ENCODE measurements at places on chromosomes 1 and 21.

GRCh38 chr1:1778663-1779319 is 521 bp upstream of the NADK start:
- peak; percentile 83 for DNase-seq

DNA sequence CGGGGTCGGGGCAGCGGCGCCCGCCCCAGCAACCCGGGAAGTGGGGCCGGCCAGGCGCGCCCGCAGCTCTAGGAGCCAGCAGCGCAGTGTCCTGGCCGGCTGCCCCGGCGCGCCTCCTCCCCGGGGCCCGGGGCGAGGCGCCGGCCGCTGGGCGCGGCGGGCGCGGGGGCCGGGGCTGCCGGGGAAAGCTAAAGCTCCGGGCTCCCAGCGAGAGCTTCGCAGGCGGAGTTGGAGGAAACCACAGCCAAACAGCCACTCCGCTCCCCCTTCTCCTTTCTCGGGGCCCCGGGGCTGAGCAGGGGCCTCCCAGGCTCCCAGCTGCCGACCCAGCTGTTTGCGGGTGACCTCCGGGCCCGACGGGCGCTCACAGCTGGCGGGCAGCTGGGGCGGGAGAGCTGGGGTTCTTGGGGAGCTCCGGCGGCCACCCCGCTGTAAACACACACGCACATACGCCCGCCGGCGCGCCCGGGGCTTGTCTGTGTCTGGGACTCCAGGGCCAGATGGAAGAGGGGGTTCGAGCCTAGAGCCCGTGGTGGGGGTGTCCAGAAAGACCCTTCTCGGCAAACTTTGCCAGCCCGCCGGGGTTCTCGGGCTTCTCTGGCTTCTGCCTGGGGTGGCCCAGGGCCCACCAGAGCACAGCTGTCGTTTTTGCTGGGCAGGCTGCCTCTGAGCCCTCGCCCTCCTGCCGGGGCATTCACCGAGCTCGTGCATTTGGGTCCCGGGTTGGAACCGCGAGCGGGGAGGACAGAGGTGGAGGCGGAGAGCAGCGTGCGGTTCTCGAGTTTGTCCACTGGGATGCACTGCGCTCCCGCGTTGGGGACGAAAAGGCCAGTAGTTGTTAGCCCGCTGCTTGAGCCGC is 1.5 kb downstream of the AJAP1 start:
- peak; percentile 62 for DNase-seq

DNA sequence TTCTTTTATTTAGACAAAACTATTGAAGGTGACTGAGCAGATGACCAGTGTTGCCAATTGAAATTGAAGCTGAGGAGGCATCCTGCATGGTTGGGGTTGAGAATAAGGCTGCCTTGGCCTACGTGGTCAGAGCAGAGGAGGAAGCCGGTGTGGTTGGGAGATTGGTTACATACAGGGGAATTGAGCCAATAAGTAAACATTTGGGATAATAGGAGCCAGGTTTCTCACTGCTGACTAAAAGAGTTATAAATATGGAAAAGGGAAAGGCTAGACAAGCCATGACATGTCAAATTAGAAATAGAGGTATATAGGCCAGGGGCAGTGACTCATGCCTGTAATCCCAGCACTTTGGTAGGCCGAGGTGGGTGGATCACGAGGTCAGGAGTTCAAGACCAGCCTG is 15.8 kb downstream of the SNX7 start:
- DNase-seq, result no peak

- no peak for DNase-seq
Measured at GRCh38 chr1:202553560-202554038, 156.7 kb downstream of the SYT2 start.

- no peak for DNase-seq
Measured at GRCh38 chr1:199101635-199102034, 462.8 kb downstream of the PTPRC start.

DNA sequence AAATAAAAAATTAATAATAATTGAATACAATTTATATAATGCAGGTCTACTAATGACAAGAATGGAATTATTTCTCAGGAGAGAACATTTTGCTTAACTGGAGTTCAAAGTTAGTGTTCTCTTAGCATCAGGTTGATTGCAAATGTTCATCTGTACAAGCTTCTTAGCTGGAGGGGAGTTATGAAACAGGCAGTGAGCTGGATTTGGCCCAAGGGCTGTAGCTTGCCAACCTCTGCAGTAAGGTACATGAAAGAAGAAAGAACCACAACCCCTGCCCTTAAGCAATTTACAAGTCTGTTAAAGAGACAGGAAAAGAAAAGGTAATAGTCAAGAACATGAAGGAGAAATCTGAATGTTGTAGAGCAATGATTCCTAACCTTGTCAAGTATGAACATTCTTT is 17.0 kb downstream of the LPGAT1 start:
- peak; percentile 31 for DNase-seq

DNA sequence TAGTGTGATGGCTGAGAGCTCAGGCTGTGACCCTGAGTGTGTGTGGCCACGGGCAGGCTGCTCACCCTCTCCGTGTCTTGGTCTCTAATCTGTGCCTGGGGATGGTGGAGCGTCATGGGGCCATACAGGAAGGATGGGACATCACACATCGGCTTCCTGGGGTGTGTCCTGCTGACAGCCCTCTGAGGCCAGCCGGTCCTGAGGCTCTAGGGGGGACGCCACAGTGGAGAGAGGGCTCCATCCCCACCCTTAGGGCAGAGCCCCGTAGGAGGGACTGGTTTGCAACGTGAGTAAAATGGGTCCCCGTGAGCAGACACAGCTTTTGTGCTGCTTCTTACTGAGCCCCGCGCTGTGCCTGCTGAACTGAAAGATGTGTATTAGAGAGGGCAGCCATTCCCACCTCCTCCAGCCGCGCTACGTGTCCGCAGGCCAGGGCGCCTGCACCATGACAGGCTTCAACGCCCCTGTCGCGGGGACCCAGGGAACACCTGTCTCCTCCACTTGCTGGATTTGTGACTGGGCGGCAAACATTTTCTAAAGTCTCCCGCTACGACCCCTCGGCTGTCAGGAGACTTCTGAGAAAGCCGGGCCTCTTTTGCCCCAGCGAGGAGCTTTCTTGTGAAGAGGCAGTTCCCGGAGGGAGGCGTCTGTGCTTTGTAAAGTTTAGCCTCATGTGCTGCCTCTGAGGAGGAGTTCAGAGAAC is 8.1 kb downstream of the COL18A1 start:
- no peak for DNase-seq

- no peak for DNase-seq
Measured at GRCh38 chr1:182142621-182143020, 81.1 kb upstream of the ZNF648 start.

DNA sequence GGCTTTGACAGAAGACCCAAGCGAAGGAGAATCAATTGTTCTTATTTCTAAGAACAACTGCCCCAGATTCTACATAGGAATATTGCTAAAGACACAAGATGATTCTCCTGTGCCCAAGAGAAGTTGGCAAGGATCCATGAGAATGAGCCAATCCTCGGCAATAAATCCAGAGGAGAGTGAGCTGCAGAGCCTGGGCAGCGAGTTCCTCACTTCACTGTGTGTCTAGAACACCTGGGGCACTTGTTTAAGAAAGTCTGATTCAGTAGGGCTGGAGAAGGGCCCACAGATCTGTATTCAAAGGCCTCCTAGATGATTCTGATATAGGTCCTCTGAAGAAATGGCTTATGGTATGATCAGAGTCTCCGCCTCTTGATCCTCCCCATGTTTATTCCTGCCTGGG is 31.8 kb downstream of the GADD45A start:
- DNase-seq, result no peak

DNA sequence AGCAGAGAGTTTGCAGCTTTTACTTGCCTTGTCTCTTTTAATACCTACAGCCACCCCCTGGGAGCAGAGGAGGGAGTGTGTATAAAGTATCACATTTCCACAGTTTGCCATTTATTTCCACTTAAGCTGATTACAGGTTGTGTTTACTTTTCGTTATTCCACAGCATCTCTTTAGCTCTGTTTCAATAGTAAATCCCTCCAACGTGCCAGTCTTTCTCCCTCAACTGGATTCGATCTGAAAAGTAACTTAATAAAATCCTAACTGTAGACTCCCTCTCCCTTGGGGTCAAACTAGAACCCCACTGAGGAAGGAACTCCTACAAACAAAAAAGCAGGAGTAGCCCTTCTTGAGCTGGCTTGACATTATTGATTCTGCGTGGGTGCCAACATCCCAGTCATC is 3.1 kb upstream of the FCGR2A start:
- DNase-seq, result no peak

DNA sequence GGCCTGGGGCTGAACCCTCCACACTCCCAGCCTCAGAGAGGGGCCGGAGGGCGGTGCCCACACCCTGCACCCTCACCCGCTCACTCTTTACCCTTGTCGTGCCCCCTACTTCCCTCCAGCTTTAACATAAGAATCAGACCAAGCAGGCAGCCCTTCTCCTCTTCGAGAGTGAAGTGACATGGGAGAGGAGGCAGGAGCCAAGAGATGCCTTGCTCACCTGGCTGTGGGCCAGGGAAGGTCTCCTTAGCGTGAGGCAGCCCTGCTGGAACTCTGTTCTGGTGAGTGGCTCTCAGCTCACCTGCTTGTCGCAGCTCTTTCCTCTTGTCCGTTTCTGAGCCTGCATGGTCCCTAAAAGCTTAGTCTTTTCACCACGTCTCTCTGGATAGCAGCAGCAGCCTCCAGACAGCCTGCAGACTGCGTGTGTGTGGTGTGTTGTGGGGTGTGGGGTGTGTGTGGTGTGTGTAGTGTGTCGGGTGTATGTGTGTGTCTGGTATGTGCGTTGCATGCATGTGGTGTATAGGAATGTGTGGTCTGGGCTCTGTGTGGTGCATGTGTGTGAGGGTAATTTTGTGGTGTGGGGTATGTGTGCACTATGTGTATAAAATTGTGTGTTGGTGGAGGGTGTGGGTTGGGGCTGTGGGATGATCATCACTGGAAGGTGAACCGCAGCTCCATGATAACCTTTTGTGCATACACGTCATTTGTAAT is 86.7 kb downstream of the CCDC185 start:
- no peak for DNase-seq

- no peak for DNase-seq
Measured at GRCh38 chr1:160125746-160126145, 10.2 kb downstream of the ATP1A2 start.

GRCh38 chr1:64077281-64077940 is 126.0 kb upstream of the UBE2U start:
- no peak for DNase-seq

GRCh38 chr1:25821630-25822091 is 1.9 kb downstream of the MTFR1L start:
- DNase-seq, result no peak

- no peak for DNase-seq
Measured at GRCh38 chr1:226276077-226276682, 32.8 kb downstream of the LIN9 start.

DNA sequence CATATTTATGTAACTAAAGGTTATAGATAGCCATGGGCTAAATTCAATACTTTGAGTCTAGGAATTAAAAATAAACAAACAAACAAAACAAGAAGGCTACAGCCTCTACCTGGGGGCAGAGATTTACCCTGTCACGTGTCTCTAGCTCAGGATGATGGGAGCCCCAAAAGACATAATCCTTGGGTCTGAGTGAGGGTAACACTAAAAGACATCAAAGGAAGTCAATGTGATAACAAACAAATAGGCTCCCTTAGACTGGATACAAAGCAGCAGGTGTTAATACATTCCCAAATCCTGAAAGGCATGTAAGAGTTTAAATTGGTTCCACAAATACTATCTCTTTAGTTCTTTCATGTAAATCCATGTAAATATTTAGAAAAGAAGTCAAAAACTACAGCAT is 10.7 kb downstream of the MYSM1 start:
- DNase-seq, result no peak

DNA sequence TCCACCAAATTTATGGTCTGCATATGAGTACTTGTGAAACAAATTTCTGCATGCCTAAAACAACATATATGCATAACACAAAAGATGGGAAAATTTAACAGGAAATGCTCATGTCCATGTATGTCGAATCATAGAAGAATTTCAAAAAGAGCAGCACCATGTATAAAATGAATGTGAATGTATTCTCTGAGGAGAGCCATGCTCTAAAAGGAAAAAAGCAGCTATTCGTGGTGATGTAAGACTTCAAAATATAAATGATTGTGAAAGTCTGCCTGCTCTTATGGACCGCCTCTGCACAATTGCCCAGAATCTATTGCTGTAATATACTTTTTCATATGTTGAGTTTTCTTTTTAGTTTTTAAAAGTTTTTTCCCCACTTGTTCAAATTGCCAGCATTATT is 66.8 kb downstream of the EPB41 start:
- no peak for DNase-seq

DNA sequence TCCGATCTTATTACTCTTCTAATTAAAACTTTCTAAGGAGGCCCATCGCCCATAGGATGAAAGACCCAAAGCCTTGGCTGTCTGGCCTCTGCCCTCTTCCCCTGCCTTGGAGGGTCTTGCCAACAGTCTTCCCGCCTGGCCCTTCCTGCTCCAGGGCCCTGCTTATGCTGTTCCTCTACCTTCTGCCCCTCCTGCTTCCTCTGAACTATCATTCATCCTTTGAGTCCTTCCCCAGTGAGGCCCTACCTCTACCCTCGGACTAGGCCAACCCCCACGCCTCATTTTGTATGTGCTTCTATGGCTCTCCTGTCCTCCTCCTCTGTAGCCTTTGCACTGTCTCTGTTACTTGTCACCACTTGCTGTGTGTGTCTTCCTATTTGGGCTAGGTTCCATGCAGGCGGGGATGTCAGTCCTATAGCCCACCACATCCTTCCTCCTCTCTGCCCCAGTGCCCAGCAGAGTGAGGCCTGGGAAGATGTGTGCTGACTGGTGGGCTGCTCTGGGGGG is 5.4 kb downstream of the RUSC1 start:
- DNase-seq, result no peak

- DNase-seq, result no peak
Measured at GRCh38 chr1:17732475-17732874, 22.7 kb upstream of the ACTL8 start.

DNA sequence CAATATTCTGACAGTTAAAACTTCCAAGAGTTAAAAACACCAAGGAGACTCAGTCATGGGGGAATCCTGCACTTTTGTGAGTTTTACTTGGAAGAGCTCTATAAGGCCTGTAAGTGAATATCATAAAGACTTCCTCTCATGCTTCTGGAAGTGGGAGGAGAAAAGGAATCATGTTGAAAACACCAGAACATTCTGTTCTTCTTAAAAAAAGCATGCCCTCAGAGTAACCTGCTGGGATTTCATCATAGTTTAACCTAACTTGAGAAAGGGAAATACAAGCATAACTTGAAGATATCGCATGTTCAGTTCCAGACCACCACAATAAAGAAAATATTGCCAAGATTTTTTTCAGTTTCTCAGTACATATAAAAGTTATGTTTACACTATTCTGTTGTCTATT is 51.9 kb downstream of the COL11A1 start:
- no peak for DNase-seq

All from femur (tissue), 1 donor.